ENCODE measurements at places on chromosomes 11 and 22.
A peak's percentile ranks its signal among the peaks of the same experiment; 100 is the strongest.

- H3K4me1 ChIP-seq: no peaks in the 10 kb centered on the region
- no peak overlapping the region for H3K4me3 ChIP-seq
- no peak overlapping the region for H3K27ac ChIP-seq
- no peak for DNase-seq
- H3K27me3 ChIP-seq: no peaks in the 10 kb centered on the region
- H3K36me3 ChIP-seq: no peaks in the 10 kb centered on the region
Observed at GRCh38 chr11:15557457-15558230, 442.9 kb downstream of the INSC start.

DNA sequence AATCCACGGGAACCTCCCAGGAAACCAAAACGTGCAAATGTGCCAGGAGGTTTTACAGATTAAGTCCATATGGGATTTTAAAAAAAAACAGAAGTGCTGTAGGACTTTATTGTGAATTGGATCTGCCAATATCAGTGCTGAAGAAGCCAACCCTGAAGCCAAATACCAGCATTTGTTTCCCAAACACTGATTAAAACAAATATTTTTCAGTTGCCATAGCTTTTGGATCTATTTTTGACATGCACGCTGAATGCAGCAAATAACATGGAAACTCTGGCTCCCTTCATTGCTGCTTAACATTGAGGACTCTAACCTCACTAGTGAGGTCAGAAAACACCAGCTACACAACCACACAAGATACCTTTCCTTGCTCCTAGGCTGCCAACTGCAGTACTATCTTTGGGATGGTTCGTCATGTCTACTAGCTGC lies 28.4 kb upstream of the SIK2 start:
- H3K4me3 ChIP-seq: no peak overlapping the region
- H3K36me3 ChIP-seq: no peaks in the 10 kb centered on the region
- no peak overlapping the region for H3K27ac ChIP-seq
- H3K27me3 ChIP-seq: no peaks in the 10 kb centered on the region

GRCh38 chr22:50236731-50237409 lies 8.0 kb downstream of the TUBGCP6 start:
- no peak overlapping the region for H3K27ac ChIP-seq
- no peaks in the 10 kb centered on the region for H3K27me3 ChIP-seq

DNA sequence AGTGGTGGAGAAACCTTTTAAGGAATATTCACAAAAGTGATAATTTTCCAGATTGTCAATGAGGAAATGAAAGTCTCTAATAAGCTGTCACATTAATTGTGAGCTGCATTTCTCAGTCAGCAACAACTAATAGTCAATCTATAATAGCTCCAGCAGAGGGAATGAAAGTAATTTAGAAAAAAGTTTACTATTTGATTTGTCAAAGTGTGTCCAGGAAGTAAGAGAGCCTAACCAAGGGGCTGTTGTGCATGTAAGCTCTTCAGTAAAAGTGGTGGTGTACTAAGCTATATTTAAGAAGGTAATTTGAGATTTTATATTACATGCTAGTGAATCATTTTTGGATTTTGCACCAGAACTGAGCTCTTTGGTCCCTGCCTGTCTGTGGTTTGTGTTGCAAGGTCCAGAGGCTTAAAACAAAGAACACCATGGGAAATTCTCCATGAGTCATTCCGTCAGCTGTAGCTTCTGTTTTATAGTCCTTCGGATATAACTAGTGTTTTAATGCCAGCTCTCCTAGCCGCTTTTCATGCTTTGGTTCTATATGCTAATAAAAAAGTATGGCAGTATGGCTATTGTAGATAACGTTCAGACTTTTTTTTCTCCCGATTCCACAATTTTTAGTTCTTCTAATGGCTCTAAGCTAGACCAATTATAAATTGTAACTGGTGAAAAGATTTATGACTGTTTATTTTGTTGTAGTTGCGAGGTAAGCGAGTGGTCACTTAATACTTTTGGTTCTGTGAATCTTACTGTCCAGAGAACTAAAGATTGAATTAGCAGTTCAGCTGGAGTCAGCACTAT lies 64.6 kb downstream of the ARHGEF12 start:
- no peak overlapping the region for H3K27ac ChIP-seq
- no peaks in the 10 kb centered on the region for H3K4me1 ChIP-seq
- H3K36me3 ChIP-seq: no peaks in the 10 kb centered on the region
- H3K27me3 ChIP-seq: no peaks in the 10 kb centered on the region
- DNase-seq: no peak

- peak; percentile 60 for DNase-seq
- peak overlapping the region; percentile 85 for H3K4me3 ChIP-seq
- peak overlapping the region; percentile 86 for H3K27ac ChIP-seq
- H3K4me1 ChIP-seq: peaks cover 51% of the 10 kb centered on the region
- peaks cover 48% of the 10 kb centered on the region for H3K36me3 ChIP-seq
Observed at GRCh38 chr11:6604081-6604626, 580 bp downstream of the ILK start.

DNA sequence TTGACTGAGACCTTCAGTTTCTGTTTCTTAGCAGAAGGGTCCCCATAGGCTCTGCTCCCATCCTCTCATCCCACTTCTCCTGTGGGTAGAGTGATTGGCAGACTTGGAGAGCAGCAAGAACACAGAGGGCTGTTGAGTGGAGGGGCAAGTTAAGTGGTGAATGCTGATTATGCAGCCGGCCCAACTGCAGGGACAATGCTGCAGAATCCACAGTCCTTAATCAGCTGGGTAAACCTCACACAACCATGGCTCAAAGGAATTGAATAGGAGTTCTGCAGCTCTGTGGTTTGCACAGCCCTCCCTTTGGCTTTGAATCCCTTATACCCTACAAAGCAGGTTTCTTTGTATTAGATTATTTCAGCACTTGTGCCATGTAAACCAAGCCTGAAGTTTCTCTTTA lies 161.1 kb downstream of the NAV2 start:
- no peak overlapping the region for H3K4me3 ChIP-seq
- H3K36me3 ChIP-seq: no peaks in the 10 kb centered on the region
- H3K27me3 ChIP-seq: no peaks in the 10 kb centered on the region

DNA sequence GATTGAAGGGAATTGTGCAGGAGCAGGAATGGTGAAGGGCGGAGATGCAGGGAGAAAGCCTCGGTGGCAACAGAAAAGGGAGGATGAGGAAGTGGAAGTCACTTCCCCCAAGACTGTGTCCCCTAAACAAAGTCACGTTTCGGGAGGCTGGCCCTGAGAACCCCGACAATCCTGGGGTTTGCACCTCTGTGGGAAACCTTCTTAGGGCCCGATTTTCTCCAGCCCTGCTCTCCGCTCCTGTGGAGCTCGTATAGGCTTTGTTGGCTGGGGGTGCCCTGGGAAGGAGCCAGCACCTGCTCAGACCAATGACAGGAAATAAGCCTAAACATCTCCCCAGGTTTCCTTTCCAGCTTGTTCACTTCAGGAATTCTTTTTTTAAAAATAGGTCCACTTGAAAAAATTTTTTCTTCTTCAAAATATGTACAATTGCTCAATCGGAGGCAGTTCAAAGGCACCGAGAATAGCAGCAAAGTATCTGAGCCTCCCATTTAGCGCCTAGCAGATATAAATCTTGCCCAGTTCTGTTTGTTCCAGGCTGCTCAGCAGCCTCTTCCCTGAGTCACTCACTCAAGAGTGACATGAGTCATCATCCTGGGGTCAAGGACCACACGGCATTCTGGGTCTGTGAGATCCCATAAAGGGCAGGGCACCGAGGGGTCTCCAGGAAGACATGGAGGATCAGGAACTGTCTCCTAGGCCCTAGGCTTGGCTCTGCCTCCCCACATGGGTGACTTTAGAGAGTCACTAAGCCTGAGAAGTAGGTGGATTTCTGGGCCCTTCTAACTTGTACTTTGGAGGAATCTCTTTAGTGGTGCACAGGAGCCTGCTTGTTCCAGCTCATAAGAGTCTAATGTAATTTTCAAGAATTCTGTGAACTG lies 34.0 kb downstream of the IRAG1 start:
- H3K36me3 ChIP-seq: no peaks in the 10 kb centered on the region
- DNase-seq: no peak
- no peaks in the 10 kb centered on the region for H3K27me3 ChIP-seq
- no peak overlapping the region for H3K4me3 ChIP-seq
- H3K4me1 ChIP-seq: no peaks in the 10 kb centered on the region

GRCh38 chr11:60378354-60378753 lies at the start of gene MS4A7:
Gene MS4A7, plus strand, starts transcription at chr11:60378532. Its CDS starts 4,610 bp downstream, at chr11:60383142.
- H3K4me1 ChIP-seq: no peaks in the 10 kb centered on the region
- DNase-seq: no peak
- H3K27ac ChIP-seq: no peak within 1 kb of the TSS
- no peaks in the 10 kb centered on the region for H3K27me3 ChIP-seq
